ENCODE measurements at places on chromosomes 16 and 17.
A peak's percentile ranks its signal among the peaks of the same experiment; 100 is the strongest.

DNA sequence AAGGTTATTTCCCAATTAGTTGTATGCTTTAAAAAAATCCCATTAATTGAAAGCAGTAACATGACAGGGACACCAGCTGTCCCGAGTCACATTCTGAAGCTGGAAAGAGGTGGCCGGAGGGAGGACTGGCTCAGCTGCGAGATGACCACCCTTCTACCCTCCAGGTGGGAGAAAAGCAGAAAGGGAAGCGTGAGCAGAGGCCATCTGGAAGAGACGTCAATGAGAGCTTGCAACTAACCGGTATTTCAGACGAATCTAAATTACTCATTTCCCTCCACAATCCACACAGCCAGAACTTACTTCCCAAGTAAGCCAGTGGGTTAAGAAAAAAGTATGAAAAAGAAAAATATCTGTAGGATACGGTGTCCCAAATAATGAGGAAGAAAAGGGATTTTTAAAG, 28.5 kb upstream of the SLC38A8 start:
- DNase-seq: no peak

DNA sequence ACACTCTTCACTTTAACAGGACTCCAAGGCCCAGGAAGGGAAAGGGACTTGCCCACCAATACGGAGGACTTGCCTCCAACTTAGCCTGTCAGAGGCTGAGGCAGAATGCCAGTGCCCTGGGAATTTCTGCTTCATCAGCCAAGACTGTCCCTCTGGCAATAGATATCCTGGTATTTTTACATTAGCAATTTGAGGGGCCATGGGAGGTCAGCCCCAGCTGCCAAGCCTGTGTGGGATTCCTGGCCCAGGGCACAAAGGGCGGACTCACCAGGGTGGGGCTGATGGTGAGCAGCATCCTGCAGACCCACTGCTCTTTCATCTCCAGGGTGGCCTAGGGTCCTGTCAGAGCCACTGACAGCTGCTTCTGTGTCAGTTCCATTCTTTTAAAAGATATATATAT, 78.3 kb upstream of the CIBAR2 start:
- DNase-seq: no peak

DNA sequence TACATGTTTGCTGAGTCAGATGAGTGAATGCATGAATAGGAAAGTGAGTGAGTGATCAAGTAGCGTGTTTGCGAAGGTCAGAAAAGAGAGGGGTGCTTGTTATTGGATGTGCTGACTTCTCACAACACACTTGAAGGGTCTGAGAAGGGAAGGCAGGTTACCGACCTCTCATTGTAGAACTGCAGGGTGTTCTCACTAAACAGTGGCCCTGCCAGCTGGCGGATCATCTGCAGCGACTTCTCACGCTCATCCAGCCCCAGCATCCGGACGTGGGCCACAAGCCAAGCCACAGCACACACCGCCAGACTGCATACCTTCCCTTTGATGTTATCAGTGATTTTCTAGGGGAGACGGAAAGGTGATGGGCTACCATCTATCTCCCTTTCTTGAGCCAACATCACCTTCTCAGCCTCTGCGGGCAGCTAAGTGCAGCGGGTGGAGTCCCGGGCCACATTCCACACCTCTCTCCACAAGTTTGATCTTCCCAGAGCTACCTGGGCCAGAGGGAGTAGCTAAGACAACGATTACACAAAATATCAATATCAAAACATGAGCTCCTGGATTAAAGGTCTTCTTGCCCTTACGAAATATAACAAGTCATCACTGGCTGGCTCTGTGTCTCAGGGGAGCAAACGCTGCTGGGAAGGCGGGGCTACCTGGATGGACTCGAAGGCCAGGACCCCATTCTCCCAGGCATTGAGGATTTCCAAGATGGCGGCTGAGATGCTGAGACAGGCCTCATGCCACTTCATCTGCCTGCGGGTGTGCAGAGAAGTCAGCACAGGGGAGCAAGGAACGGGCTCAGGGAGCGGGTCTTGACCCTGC, 11.0 kb downstream of the CSF3 start:
- DNase-seq: peak; percentile 4

GRCh38 chr17:12545877-12546513, 119.7 kb upstream of the MYOCD start:
- peak; percentile 37 for DNase-seq

DNA sequence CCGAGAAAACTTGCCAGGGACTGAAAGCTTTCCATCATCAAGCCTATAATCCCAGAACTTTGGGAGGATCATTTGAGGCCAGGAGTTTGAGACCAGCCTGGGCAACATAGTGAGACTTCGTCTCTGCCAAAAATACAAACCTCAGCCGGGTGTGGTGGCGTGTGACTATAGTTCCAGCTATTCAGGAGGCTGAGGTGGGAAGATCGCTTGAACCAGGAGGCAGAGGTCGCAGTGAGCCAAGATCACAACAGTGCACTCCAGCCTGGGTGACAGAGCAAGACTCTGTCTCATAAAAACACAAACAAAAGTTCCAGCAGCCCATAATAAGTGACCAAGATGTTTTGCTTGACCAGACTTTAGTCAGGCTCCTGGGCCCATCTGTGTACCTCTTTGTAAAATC, 1.9 kb downstream of the MEAK7 start:
- no peak for DNase-seq

- no peak for DNase-seq
Observed at GRCh38 chr17:53525590-53525989, 297.1 kb upstream of the KIF2B start.

GRCh38 chr17:16569358-16569712, 331 bp upstream of the ZNF287 start:
- DNase-seq: no peak

GRCh38 chr16:23131931-23132621, 17.2 kb downstream of the USP31 start:
- no peak for DNase-seq

DNA sequence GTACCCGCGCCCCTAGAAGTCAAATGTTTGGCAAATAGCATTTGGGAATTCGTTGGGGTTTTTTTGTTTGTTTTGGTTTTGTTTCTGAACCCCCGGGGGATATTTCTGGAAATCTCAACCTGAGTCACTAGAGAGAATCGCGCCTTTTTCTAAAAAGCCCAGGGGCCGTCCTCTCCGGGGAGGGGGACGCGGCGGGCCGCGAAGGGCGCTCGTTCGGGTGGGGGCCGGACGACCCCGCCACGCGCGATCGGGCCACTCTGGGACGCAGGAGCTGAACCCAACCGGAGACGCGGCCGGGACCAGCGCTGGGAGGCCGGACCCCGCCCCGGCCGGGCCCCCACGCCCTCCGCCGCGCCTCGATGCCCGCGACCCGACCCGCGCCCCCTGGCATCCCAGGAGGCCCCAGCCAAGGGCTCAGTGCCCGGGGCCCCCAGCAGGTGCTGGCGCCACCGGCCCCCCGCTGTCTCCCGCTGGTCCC, 302 bp downstream of the LITAF start:
- DNase-seq: no peak

- no peak for DNase-seq
Observed at GRCh38 chr16:72985995-72986394, 61.9 kb downstream of the ZFHX3 start.

DNA sequence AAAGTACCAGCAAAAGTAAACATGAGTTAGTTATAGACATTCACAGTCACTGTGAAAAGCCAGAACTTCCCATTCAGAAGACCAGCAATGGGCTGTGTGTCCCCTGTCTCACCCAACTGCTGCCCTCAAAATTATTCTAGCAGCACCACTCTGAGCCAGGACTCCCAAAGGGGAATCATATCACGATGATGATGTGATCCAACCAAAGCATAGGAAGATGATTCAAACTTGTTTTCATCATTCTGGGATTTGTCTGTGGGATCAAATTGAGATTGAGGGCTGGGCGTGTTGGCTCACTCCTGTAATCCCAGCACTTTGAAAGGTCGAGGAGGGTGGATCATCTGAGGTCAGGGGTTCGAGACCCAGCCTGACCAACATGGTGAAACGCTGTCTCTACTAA, 6.4 kb upstream of the NAT9 start:
- DNase-seq: no peak

- DNase-seq: no peak
Observed at GRCh38 chr16:30397056-30397455, 1.8 kb downstream of the ZNF48 start.

GRCh38 chr17:75909051-75909811, 4.5 kb upstream of the MRPL38 start:
- no peak for DNase-seq

- DNase-seq: no peak
Observed at GRCh38 chr17:22221344-22221743, 529.0 kb downstream of the KCNJ18 start.

DNA sequence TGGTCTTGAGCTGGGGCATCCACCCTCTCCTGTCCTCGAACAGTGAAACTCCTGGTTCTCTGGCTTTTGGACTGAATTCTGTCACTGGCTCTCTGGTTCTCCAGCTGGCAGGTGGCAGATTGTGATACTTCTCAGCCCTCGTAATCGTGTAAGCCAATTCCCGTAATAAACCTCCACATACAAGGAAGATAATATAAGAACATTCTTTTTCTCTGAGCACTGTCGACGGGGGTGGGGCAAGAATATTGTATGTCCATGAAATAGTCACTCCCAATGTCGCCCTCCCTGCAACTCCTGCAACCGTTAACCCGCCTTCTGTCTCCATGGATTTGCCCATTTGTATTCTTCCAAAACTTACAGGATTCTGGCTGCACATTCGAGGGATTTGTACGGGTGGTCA, 39.2 kb upstream of the RPH3AL start:
- DNase-seq: no peak

- DNase-seq: no peak
Observed at GRCh38 chr16:85216522-85217375, 104.5 kb upstream of the CIBAR2 start.

DNA sequence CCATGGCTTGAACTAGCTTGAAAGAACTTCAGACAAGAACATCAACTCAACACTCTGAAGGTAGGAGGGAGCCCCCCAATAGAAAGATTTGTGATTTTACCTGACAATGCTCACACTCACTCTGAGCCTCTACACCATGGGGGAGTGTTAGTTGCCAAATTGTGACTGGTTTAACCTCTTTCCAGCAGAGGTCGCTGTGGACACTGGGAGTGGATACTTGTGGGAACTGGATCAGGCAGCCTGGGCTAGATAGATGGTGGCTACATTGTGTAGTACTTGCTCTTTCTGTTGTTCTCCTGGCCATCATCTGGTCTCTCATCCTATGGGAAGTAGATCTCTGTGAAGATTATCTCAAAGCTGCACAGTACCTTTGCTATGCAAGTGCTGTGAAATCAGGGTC, 2.9 kb downstream of the SMPD3 start:
- DNase-seq: peak; percentile 57

DNA sequence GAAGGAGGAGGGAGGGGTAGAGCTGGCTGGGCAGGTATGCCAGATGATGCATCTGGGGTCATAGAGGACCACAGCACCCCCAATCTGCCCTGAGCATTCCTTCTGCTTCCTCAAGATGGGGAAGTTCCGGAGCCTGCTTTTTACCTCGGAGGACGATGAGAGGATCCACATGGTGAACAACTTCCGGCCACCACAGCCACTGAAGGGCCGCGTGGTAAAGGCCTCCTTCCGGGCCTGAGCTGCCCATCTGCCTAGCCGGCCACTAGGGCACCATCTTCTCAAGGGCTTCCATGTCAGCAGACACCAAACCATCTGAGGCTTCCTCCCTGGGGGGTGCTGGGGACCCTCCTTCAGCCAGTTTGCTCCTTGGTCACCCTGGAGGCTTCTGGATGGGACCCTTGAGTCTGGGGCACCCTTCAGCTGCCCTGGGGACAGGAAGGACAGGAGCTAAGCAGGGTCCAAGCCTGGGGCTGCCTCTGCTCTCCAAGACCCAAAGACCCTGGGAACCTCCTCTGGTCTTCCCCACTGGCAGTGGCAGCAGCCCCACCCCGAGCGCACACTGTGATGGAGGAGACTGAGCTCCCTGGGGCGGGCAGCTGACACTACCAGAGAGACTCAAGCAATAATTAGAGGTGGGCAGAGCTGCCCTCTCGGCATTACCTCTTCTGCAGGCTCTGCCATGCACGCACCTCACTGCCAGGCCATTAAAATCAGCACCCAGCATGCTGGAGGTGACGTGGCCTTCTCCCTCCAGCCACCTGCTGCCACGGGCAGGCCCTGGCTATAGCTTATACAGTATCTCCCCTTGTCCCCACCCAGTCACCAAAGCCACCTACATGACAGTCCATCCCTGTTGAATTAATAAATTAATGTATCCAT, 9.3 kb downstream of the CA7 start:
- DNase-seq: no peak

DNA sequence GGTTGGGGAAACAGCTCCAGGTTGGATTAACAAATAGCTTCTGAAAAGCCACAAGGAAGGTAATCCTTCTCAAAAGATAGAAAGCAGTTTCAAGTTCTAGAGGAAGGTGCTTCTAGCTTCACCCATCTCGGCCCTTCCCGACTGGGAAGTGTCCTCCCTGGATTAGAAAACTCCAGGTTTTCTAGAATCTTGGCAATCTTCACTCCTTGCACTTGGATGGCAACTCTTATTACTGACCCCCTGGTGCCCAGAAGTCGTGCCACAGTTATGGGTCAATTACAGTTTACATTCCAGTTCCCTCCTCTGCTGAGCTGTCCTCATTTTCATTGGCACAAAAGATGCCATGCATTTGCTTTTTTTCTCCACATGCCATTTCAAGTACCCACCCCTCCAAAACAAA, 65.6 kb downstream of the SMG6 start:
- DNase-seq: no peak

GRCh38 chr17:48549281-48549630, 4.3 kb upstream of the HOXB2 start:
- DNase-seq: no peak

DNA sequence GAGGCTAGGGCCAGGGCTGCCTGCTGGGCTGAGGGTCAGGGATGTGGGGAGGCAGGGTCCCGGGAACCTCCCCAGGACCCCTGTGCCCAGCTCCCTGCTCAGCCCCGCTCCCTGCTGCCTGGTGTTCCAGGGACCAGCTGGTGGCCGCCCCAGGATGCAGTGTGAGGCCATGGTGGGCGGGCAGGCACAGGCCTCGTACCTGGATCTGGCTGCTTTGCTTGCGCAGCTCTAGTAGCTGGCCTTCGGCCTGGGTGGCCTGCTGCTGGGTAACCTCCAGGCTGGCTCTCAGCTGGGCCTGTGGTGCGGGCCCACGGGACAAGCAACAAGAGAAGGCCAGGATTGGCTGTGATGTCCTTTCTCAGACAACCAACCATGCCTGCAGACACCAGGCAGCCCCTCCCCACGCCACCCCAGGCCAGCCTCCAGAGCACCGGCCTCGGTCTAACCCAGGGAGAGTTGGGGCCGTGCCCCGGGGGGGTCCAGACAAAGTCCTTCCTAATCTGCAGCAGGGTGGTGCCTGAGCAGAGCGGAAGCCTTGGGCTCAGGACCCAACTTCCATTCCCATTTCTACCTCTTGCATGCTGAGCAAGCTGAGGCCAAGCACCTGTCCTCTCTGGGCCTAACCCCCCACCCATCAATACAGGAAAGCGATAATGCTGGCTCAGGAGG, 4.1 kb downstream of the TRIM65 start:
- DNase-seq: no peak

- peak; percentile 25 for DNase-seq
Observed at GRCh38 chr17:7217113-7217987, 2.3 kb downstream of the DLG4 start.

Data from NCI-H226 (cell line).